ENCODE measurements at places on chromosomes 5 and 9. TPM values are rescaled to one million over a fixed set of nuclear protein-coding genes. Genes with fewer than 3 reads are reported as not detected.

The SLC22A4 gene
- total RNA-seq = 1.7 TPM

- DNase-seq = no peak
- no peaks in the 10 kb centered on the region for H3K27me3 ChIP-seq
- no peak overlapping the region for H3K27ac ChIP-seq
- no peaks in the 10 kb centered on the region for H3K36me3 ChIP-seq
Observed at GRCh38 chr5:125401724-125402622, 655.5 kb upstream of the ZNF608 start.

DNA sequence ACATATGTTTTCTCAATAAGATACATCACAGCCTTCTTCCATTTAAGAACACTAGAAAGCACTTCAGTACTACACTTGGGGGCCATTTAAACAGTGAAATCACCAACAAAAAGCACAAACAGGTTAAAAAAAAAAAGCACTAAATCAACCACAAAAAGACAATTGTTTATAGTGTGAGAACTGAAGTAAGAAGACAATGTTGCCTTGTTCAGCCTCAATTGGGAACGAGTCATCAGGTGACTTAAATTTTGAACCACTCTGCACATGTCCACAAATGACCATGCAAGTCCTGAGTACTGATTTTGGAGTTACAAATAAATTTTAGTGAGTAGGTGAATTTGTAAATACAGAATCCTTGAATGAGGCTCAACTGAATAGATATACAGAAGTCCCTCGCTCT lies 37.2 kb upstream of the HNRNPA0 start:
- H3K27me3 ChIP-seq = peaks cover 8% of the 10 kb centered on the region
- H3K27ac ChIP-seq = no peak overlapping the region
- no peak for DNase-seq
- H3K4me3 ChIP-seq = no peak overlapping the region
- H3K36me3 ChIP-seq = no peaks in the 10 kb centered on the region

DNA sequence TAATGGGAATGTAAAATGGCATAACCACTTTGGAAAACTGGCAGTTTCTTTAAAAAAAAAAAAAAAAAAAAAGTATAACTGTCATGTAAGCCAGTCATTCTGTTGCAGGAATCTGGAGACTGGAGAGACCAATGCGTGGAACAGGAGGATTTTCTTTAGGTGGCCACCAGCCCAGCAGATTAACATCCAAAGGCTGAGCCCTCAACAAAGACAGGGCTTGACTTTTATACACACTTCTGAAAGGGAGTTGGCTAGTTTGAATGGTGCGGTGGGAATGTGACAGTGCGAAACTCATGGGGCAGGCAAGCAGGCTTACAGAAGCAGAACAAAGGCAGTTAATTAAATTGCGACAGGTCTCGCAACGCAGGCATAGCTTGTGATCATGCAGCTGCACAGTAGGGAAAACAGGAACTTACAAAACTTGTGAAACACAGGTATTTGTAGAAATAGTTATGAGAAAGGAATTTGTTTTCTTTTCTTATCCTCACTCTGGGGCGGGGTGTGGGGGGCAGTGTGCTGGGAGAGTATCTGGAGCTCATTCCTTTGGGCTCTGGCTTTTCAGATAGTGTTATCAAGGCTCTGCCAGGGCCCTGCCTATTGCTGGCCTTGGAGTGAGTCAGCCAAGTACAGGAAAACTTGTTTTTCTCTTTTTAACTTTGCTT lies 12.0 kb downstream of the UIMC1 start:
- peak overlapping the region; percentile 60 for H3K27ac ChIP-seq
- H3K27me3 ChIP-seq = no peaks in the 10 kb centered on the region
- H3K4me1 ChIP-seq = peaks cover 23% of the 10 kb centered on the region
- no peak for DNase-seq
- peaks cover 30% of the 10 kb centered on the region for H3K36me3 ChIP-seq

GRCh38 chr5:3309538-3309937 lies 286.1 kb upstream of the IRX1 start:
- H3K27ac ChIP-seq = no peak overlapping the region
- no peaks in the 10 kb centered on the region for H3K36me3 ChIP-seq
- no peaks in the 10 kb centered on the region for H3K4me1 ChIP-seq
- DNase-seq = no peak
- H3K4me3 ChIP-seq = no peak overlapping the region

DNA sequence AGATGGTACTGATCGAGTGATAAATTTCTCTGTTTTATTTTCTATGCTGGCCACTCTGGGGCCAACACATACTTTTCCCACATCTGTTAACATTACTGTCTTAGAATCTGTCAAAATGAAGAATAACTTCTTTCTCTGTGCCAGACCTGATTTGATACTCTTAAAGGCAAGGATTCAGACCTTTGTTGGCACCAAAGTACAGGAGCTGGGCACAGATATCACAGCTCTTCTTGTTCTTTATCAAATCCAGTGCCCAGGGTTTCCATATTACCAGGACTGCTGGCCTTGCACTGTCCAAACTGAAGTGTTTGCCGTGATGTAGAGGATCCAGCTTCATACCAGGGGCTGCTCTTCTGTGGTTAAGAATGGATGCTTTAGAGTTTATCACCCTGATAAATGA lies 20.9 kb downstream of the ZNF474 start:
- no peaks in the 10 kb centered on the region for H3K27me3 ChIP-seq
- peaks cover 11% of the 10 kb centered on the region for H3K4me1 ChIP-seq
- DNase-seq = no peak
- no peak overlapping the region for H3K27ac ChIP-seq
- no peak overlapping the region for H3K4me3 ChIP-seq

The MYMK gene
- total RNA-seq = not detected

DNA sequence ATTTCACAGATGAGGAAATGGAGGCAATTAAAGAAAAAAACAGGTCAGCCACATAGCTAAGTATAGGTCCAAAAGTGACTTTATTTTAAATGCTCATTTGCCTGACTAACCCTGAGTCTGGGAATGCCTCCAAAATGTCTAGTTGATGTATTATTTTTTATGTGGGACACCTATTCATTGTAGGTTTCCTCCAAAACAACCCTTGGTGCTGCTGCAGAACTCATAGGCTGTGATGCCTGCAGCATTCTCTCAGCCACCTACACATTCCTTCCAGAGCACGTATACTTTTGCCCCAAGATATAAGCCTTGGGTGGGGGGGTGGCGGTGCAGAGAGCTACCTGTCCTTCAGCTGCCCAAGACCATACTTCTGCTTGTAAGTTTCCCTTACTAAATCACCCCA lies 77.4 kb downstream of the MSX2 start:
- H3K4me3 ChIP-seq = no peak overlapping the region
- H3K4me1 ChIP-seq = peaks cover 5% of the 10 kb centered on the region
- DNase-seq = no peak

GRCh38 chr9:122051351-122052321 lies 41.5 kb downstream of the TTLL11 start:
- peaks cover 21% of the 10 kb centered on the region for H3K27me3 ChIP-seq
- H3K4me1 ChIP-seq = peaks cover 12% of the 10 kb centered on the region
- H3K4me3 ChIP-seq = no peak overlapping the region
- no peak for DNase-seq
- H3K27ac ChIP-seq = peak overlapping the region; percentile 23
- H3K36me3 ChIP-seq = no peaks in the 10 kb centered on the region

The SLC25A2 gene
- 0.16 TPM for total RNA-seq

GRCh38 chr9:33329117-33329563 lies 38.8 kb downstream of the NFX1 start:
- DNase-seq = no peak
- H3K27me3 ChIP-seq = no peaks in the 10 kb centered on the region
- H3K4me3 ChIP-seq = no peak overlapping the region
- H3K36me3 ChIP-seq = peaks cover 73% of the 10 kb centered on the region
- H3K27ac ChIP-seq = no peak overlapping the region

The C5orf46 gene
- total RNA-seq = not detected

DNA sequence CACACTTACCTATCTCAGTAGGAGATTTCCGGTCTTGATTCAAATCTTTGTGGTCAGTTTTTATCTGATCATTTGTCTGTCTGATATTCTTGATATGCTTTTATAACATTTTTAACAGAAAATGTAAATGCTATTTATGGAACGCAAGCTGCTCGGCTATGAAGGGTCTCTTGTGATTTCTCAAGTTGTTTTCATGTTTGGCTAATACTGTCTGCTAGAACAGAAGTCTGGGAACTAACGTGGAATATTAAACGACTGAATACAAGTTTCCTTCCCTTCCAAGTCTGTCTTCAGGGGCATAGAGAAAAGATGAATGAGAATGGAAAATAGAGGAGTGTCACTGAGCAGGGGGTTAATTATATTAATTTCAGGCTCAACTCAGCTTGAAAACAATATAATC lies 27.6 kb downstream of the SNCAIP start:
- no peaks in the 10 kb centered on the region for H3K36me3 ChIP-seq
- H3K4me3 ChIP-seq = no peak overlapping the region
- no peaks in the 10 kb centered on the region for H3K4me1 ChIP-seq
- H3K27ac ChIP-seq = no peak overlapping the region

- H3K4me3 ChIP-seq = no peak overlapping the region
- no peaks in the 10 kb centered on the region for H3K27me3 ChIP-seq
- peaks cover 45% of the 10 kb centered on the region for H3K4me1 ChIP-seq
- no peak overlapping the region for H3K27ac ChIP-seq
Observed at GRCh38 chr5:10601246-10602030, 37.6 kb downstream of the ANKRD33B start.

The GMCL2 gene
- not detected for total RNA-seq

DNA sequence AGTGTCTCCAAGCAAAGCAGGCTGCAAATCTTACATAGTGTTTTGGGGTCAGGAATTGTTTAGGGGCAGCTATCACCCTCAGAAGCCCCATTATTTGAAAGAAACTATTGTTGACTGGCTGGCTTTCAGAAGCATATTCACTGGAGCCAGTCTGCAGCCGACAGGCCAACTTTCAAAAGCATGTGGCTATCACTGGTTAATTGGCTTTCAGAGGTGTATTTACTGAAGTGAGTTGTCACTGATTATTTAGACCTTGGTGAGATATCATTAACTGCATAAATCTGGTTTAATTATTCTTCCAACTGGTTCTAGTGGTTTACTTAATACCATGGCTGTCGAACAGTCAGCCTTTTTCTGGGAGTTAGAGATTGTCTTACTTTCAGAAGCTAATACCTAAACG lies 247.0 kb downstream of the CWC27 start:
- no peak for DNase-seq
- H3K36me3 ChIP-seq = peaks cover 5% of the 10 kb centered on the region
- H3K27me3 ChIP-seq = no peaks in the 10 kb centered on the region
- H3K27ac ChIP-seq = no peak overlapping the region
- no peak overlapping the region for H3K4me3 ChIP-seq

The RMI1 gene
- 26.1 TPM for total RNA-seq

GRCh38 chr9:78921341-78921740 lies 624.4 kb downstream of the PSAT1 start:
- H3K27ac ChIP-seq = no peak overlapping the region
- H3K27me3 ChIP-seq = no peaks in the 10 kb centered on the region
- H3K4me3 ChIP-seq = no peak overlapping the region
- H3K4me1 ChIP-seq = no peaks in the 10 kb centered on the region
- DNase-seq = no peak

The PCDHGB3 gene
- 0.85 TPM for total RNA-seq

- no peak overlapping the region for H3K4me3 ChIP-seq
- no peaks in the 10 kb centered on the region for H3K27me3 ChIP-seq
- peak; percentile 20 for DNase-seq
- peaks cover 14% of the 10 kb centered on the region for H3K4me1 ChIP-seq
- H3K36me3 ChIP-seq = no peaks in the 10 kb centered on the region
Observed at GRCh38 chr5:9361835-9362234, 184.0 kb downstream of the SEMA5A start.

DNA sequence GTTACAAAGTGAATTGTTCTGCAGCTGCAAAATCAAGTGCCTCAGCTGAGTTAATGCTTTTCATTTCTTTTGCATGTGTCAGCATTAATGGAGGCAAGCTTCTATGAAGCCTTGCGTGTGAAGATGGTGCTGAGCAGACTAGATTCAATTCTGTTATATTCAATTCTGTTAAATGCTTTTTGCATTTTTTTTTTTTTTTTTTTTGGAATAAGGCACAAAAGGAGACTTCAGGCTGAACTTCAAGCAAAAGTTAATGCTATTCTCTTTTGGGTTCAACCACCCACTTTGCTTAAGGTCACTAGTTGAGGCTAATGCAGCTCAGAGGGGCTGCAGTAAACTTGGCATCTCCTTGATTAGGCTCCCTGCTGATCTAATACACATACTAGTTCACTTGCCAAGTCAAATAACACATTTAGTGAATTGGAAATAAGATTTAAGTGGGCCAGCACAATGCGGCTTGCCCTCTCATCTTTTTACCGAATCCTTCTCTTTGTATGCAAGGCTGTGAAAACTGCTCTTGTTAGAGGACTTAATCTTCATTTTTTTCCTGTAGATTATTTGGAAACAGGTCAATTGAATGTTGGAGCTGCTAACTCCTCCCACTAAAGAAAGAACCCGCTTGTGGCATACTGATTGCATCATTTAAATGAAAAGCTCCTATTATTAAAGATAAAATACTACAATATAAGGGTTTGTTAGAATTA lies 1020.2 kb downstream of the NR2F1-AS1 start:
- no peak for DNase-seq
- no peak overlapping the region for H3K4me3 ChIP-seq
- H3K27me3 ChIP-seq = no peaks in the 10 kb centered on the region
- H3K4me1 ChIP-seq = no peaks in the 10 kb centered on the region

DNA sequence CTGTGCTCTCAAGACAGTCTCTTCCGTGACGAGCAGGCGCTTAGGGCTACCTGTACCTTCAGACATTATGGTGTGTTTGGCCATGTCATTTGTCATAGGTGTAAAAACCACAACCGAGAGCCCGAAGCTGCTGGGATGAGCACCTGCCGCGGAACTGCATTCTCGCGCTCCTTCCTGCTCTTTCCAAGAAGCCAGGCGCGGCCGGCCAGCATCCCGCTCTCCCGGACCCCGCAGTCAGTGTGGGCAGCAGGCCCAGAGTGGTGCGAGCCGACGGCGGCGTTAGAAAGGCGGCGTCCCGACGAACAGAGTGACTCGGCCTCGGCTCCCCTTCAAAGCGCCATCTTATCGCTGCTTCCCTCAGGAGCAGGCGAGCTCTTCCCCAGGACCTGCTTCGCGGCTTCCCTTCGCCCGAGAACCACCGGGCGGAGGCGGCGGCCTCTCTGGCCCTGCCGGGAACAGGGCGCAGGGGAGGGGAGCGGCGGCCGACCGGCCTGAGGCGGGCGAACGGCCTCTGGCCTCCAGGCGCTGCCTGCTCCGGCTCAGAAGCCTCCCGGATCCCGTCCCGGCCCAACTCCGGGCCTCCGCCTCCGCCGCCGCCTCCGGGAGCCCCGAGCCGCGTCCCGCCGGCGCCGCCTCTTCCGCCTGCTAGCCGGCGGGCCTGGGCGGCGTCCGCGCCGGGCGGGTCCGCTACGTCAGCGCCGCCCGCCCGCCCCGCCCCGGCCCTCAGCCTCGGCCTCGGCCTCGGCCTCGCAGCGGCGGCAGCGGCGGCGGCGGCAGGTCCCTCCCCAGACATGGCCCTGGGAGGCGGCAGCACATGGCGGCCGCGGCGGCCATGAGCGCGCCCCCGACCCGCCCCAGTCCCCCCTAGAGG lies at the start of gene FAM120A:
TSS of gene FAM120A (plus strand) at position 741 of the 871 bp plus-strand sequence. CDS start 231 bp downstream, outside the sequence.
- H3K4me1 ChIP-seq = peaks cover 33% of the 10 kb centered on the region
- peak within 1 kb of the TSS; percentile 93 for H3K27ac ChIP-seq
- no peaks in the 10 kb centered on the region for H3K27me3 ChIP-seq
- H3K4me3 ChIP-seq = peak within 1 kb of the TSS; percentile 92
- H3K36me3 ChIP-seq = peaks cover 76% of the 10 kb centered on the region
